ENCODE measurements at places on chromosomes 7 and 10.

DNA sequence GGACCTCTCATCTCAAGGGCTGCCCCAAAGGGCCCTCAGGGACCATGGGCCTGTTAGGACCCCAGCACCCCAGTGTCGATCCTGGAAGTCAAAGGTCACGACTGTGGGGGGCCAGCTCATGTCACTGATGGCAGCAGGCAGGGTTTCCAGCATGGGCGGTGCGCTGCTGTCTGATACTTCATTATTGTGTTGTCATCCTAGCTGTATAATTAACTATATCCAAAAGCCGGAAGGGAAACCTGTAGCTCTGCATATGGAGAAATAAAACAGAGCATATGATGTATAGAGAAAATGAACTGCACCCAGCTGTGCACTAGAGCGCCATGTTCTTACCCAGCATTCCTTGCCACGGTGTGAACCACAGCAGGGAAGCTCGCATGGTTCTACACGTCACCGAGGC, 196.3 kb downstream of the EBF3 start:
- DNase-seq, result no peak

GRCh38 chr7:1290026-1290678, 57.5 kb downstream of the UNCX start:
- peak; percentile 44 for DNase-seq

- no peak for DNase-seq
These were observed 45.2 kb downstream of the VPS41 start for GRCh38 chr7:38863601-38864291.

DNA sequence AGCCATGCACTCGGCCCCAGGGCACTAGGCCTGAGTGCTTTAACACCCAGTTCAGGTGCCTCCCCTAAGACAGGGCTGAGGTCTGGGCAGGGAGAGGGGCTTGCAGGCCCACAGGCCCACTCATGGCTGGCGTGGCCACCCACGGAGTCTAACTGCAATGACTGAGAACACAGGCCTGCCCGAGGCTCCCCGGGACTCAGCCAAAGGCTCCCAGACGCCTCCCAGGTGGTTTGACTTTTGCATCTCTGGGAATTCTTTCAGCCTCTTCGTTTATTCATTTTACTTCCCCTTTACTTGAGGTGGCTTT, 37.3 kb downstream of the PTPRN2 start:
- DNase-seq, result no peak

DNA sequence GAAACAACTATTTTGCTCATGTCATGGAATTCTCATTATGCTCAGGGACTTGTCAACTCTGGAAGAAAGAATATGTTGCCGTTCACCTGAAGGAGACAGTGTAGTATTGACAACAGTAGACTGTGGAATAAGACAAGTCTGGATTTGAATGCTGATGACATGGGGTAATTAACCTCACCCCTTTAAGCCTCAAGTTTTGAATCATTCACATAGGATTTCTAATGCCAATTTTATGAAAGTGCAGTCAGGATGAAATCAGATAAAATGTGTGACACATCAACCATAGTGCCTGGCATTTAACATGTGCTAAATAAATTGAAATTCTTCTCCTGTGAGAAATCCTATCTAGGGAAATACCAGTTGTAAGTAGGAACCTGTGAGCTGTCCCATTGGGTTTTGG, 305.8 kb downstream of the KIF20B start:
- no peak for DNase-seq

GRCh38 chr10:73404690-73405089, 9.2 kb downstream of the ANXA7 start:
- no peak for DNase-seq

DNA sequence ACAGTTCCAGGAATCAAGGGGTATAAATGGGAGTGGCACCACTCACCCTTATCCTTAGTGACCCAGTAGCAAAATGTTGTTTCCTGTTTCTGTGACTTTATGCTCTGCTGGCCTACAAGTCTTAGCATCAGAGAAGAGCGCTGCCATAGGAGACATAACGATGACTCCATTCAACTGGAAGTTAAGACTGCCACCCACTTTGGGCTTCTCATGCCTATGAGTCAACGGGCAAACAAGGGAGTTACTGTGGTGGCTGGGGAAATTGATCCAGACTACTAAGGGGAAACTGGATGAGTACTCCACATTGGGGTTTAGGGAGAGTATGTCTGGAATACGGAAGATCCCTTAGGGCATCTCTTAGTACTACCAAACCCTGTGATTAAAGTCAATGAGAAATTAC, 40.6 kb upstream of the PIK3CG start:
- DNase-seq, result no peak

DNA sequence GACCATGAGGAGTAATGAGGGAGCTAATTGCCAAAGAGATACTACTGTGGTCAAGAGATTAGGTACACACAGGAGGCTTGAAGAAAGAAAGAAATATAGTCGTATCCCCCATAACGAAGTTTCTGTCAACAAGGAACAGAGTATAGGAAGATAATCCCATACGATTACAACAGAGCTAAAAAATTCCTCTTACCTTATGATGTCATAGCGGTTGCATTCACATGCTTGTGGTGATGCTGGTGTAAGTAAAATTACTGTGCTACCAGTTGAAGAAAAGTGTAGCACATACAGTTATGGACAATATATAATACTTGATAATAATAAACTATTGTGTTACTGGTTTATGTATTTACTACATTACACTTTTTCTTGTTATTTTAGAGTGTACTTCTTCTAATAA, 51.6 kb upstream of the CASD1 start:
- DNase-seq, result no peak

- DNase-seq, result no peak
These were observed 37.0 kb upstream of the CNNM1 start for GRCh38 chr10:99292159-99292558.

DNA sequence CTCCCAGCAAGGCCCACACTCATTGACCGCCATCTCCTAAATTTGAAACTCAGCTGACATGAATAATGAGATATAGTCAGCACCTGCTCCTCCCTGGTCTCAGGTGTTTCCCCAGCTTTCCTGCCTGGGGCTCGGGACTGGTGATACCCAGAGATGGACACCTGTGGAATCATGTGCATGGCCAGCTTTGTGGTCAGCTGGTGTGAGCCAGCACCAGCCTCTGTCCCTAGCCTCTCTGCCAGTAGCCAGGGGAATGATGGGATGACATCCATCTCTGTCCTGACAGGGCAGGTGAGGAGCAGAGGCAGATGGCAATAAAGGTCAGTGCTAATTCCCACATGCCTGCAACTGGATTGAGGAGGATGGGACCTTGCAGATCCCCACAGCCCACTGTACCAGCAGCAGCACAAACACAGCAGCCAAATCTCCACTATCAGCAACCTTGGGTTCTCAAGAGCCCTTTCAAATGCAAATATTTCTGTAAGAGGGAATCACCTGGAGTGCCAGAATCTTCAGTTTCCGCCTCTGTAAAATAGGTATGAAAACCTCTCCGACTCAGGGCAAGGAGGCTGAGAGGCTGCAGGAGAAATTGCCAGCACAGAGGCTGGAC, 329.2 kb upstream of the ZMIZ1 start:
- no peak for DNase-seq

DNA sequence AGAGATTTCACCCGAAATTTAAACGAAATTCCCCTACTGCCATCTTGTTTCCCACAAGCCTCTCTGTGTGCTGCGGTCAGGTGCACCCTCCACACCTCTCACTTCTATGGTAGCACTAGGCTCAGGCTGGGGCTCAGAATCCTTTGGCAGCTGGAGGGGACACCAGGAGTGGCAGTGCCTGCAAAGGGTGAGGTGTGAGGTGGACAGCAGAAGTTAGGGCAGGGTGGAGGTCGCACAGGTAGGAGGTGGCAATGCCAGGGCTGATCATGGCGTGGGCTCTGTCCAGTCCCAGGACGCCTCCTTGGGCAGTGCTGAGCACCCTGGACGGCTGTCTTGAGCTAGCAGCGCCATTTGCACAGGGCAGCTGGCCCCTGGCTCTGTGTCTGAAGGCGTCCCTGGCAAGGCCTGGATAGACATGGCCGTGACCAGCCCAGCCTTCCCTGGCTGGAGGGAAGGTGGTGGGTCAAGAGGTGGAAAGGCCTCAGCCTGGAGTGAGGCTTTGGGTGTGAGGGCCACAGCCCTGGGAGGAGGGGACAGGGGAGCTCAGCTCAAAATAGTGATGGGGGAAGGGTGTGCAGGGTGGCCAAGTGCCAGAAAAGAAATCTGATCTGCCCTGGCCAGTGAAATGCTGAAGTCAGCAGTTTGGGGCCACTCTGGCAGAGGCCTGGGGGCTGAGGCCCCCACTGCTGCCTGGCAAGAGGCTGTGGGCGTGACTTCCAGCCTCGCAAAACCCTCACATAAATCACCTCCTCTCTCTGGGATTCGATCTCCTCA, 40.0 kb downstream of the ZCCHC24 start:
- DNase-seq, result no peak

GRCh38 chr7:138842111-138842510, 44.1 kb upstream of the ATP6V0A4 start:
- DNase-seq, result no peak

- no peak for DNase-seq
These were observed 62.4 kb downstream of the ARHGAP12 start for GRCh38 chr10:31866118-31866670.

- DNase-seq, result no peak
These were observed 47.0 kb downstream of the CREB5 start for GRCh38 chr7:28459306-28459705.

- no peak for DNase-seq
These were observed 52.2 kb downstream of the C10orf105 start for GRCh38 chr10:71667387-71667752.

- DNase-seq, result no peak
These were observed 165.8 kb upstream of the DGKB start for GRCh38 chr7:15068324-15068723.

DNA sequence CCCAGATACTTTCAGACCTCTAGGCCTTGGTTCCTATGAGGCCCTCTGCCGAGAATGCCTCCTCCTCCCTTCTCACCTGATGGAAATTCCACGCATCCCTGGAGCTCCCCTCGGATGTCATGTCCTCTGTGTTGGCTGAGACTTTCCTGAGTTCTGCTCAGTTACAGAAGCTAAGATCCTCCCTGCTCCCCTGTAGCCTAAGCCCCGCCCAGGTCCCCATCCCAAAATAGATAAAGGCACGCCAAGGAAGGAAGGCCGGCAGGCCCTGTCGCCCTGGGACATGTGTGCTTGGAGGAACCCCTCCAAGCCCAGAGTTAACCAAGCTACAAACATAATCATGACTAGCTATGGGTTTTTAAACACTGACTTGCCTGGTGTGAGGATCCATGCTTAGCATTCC, 123.5 kb downstream of the SORBS1 start:
- no peak for DNase-seq

DNA sequence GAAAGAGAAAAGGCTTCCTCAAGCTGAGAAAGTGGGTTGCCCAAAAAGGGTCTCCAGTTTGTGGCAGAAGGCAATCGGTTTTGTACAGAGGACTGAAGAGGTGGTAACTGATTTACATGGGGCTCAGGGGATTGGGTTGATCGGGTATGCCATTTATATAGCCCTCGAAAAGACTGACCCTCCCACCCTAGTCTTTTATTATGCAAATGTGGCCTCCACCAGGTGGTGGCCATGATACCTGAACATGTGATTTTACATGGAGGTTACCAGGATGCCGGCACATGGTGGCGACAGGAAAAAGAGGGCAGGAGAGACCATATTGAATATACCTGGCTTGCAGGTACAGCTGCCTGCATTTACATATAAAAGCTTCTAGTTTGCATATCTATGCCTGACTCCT, 36.7 kb downstream of the ATE1 start:
- DNase-seq, result no peak

GRCh38 chr10:661597-662222, 27.8 kb downstream of the DIP2C start:
- no peak for DNase-seq

DNA sequence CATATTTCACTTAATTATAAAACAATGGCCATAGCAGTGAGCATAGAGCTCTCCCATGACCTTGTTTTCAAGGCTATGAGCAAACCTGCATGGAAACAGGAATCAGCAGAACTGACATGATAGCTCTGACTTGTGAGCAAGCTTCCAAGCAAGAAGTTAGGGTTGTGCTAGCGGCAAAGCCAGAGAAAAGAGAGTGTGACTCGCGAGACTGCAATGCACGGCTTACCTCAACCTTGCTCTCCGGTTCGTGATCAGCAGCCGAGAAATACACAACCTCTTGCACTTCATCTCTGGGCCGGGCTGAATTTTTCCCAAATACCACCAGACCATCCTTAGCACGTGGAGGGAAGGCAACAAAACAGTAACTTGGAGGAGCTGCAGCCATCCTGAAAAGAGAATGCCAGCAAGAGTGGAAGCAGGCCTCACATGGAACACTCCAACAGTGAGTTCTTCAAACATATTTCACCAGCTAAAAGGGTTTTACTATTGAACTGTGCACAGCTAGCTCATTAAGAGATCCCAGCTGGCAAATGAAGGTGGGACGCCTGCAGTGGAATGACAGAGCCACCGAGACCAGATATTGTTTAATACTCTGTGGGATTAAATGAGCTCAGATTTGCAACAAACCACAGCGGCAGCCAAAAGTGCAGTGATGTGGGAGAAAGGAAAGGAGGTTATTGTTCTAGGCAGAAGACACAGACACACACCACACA, 20.8 kb downstream of the SCRN1 start:
- no peak for DNase-seq

DNA sequence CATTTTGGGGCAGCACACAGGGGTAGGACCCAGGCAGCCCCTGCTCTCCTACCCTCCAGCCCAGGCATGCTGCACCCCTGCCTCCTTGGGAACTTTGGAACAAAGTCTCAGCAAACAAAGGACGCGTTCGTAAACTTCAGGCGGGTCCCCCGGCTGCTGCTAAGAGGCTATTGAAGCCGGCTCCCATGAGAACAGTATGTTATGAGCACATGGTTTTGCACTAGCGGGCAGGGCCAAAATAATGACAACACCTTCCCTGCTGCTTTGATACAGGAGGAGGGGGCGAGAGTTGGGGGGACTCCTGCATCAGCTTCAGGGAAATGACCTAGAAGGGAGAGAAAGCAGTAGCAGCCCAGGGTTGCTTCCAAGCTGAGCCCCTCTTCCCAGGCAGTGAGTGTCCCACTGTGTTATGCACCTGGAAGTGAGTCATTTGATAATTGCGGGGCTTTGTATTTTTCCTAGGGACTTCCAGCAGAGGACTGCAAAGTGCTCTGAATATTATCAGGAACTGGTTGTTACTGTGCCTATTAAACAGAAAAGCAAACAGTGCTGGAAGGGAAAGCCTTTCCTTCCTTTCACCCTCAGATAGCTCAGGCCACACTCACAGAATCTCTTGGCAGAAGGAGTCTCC, 6.9 kb downstream of the ITPRIP start:
- no peak for DNase-seq

DNA sequence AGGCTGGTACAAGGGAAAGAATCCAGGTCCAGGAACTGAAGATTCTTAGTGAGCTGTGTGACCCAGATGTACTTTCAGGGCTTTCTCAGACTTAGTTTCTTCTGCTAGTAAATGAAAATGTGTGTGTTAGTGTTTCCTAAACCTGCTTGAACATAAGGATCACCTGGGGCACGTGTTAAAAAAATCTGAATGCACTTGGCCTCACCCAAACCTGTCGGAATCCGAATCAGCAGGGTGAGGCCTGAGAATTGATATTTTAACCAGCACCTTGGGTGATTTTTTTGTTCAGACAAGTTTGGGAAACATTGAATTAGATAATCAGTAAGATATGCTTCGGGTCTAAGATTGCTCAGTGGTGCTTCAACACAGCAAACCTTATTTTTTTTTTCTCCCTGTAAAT, 59.7 kb downstream of the ZNF365 start:
- no peak for DNase-seq

All from activated naive CD8-positive, alpha-beta T cell treated with anti-CD3 and anti-CD28 coated beads, Interleukin-2, amount 10 ng/mL, durations not matched to agents 7 days and 5 days (primary cell).